Right ventricle myocardium inferior (tissue), 1 donor: ENCODE measurements at places on chromosomes 7 and 10.

- no peak for DNase-seq
Measured at GRCh38 chr10:128365156-128365725, 239.0 kb upstream of the MKI67 start.

DNA sequence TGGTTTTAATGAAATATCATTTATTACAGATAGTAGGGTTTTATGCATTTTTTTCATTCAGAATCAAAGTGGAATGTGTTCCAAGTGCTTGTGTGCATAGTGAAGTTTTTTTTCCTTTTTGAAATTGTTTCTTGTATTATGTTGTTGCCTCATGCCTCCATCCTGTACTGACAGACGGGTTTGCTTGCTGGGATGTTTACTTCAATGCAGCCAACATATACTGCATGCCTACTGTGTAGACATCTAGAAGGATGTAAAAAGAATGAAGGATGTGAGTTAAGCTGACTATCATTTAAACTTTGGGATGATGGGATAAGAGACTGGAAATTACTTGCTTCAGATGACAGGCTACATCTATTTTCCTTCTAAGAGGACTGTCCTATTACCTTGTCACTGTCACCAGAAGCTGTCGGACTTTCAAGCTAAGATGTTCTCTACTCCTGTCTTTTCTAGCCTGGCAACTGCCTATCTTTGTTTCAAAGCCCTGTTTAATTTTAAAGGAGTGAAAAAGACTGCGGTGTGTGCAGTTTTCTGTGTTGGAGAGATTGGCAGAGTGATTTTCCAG lies 243.7 kb downstream of the CDK14 start:
- no peak for DNase-seq

GRCh38 chr10:107806026-107806425 lies 641.5 kb upstream of the SORCS1 start:
- DNase-seq, result no peak

DNA sequence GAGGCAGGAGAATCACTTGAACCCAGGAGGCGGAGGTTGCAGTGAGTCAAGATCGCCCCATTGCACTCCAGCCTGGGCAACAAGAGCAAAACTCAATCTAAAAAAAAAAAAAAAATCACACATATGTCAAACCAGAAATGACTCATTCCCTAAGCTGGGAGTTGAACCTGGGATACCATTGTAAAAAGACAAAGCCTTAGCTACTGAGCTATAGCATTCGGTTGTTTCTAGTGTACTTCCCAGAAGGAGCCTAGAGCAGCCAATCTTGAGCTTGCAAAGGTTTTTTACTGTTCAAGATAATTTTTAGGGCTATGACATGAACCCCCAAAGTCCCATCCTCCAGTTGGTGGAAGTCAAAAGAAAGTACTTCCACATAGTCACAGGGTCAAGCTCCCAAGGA lies 87.9 kb downstream of the ZNF467 start:
- DNase-seq, result no peak

DNA sequence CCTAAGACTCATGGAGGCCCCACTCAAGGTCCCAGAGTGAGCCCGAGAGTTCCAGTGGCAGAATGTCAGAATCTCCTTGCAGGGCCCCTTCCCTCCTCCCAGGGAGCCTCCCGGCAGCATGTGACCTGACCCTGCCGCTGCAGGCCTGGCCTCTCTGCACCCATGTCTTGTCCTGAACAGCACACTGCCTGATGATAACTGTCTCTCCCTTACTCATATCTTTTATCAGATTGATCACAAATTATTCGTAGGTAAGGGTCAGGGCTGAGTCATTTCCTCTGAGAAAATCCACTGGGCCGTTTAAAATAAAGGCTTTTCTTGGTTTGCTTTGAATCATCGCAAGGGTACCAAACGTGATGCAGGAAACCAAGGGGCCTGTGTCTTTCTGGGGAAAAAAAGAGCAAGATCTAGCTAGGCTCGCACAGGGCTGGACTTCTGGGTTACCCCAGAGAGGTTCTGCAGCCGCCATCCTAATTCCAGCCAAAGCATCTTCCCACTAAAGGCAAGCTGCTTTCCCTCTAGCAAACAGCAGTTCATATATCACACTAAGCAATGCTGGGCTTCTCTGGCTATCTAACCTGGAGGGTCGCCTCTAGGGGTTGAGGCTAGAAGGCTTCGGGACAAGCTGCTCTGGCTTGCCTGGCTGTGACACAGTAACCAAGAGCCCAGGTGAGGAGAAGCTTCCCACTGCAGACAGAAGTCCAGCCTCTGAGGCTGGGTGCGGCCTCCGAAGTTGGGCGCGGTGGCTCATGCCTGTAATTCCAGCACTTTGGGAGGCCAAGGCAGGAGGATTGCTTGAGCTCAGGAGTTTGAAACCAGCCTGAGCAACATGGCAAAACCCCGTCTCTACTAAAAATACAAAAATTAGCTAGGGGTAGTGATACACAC lies 104.9 kb downstream of the SPDYE5 start:
- DNase-seq, result no peak

- DNase-seq, result no peak
Measured at GRCh38 chr7:30923774-30924413, 12.2 kb downstream of the AQP1 start.

DNA sequence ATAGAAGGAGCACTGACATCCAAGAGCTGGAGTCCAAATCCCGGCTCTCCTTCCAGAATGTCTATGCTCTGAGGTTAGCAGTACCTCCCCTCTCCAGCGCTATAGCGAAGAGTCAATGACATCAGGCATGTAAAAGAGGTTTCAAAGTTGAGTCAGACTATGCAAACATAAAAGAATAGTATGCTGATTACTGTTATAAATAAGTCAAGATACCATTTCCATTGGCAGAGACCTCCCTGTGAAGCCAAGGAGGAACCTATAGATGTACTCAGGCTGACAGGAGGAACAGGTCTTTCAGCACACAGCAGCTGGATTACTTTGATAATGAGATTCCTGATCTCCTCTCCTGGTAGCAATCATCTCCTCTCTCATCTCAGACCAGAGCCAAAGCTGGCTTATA lies 103.9 kb upstream of the EFCAB10 start:
- DNase-seq, result no peak

DNA sequence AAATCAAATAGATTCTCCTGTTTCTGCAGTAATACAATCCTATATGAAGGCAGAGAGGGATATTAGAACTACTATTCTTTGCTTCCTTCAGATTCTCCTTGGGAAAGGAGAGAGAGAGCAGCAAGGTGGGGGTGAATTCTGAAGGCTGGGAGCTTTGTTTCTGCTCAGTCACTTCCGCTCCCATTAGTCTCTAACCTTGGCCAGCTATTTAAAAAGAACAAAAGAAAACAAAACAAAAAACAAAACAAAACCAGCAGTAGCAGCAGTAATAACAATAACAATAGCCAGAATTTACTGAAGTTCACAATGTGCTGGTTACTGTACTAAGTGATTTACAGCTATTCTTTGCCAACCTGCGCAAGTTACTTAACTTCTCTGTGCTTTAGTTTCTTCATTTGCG lies 9.9 kb downstream of the GPR85 start:
- no peak for DNase-seq

DNA sequence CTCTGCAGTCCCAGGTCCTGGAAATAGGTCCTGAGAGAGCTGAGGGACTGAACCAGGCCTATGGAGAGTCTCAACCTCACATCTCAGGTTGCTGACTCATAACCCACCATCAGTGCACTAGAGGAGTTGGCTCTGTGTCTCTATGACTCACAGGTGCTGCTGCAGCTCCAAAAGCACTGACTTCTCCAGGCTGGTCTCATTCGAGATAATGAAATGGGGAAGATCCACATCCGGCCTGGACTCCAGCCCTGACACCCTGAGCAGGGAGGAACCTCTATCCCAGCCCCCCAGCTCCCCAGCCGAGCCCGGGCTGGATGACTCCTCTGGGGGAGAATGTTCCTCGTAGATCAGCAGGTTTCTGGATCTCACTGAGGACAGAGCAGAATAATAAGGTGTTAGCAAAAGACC lies 35.5 kb upstream of the DGKI start:
- DNase-seq, result no peak

- DNase-seq, result no peak
Measured at GRCh38 chr10:126908729-126909128, 3.5 kb downstream of the DOCK1 start.

GRCh38 chr7:122858320-122858719 lies 27.9 kb downstream of the CADPS2 start:
- no peak for DNase-seq

GRCh38 chr10:16893664-16894063 lies 76.4 kb upstream of the RSU1 start:
- DNase-seq, result no peak

DNA sequence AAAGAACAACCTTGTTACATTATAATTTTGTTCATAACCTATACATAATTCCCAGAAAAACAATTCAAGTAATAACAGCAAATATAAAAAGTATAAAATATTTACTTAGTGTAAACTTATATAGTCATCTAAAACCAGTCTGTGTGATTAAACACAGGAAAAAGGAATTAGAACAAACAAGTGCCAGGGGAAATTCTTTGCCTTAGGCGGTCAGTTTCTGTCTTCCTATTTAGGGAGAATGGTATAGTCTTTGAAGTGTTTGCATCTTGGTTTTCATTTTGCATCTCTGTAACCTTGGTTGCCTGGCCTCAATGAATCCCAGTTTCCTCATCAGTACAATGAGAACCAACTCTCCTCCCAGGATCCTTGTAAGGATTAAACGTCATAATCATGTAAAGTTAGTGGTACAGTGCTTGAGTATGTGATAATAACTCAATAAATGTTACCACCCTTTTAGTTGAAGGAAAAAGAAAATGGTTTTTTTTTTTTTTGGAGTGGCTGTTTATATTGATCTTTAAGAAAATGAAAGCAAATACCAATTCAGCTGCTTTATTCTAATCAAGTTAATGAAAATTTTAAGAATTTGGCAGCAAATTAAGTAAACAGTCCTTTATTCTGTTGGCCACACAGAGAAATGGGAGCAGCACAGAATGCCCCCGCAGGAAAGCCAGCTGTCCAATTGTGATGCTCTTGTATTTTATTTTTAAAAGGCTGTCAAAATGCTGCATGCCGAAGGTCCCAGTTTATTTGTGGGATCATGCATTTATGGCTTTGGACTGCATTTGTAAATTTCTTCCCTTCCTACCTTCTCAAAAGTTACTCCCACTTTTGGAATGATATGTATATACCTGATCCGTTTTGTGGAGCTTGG lies 61.8 kb downstream of the SHH start:
- no peak for DNase-seq

GRCh38 chr10:46514899-46515298 lies 41.6 kb downstream of the GPRIN2 start:
- DNase-seq, result peak; percentile 50

- DNase-seq, result no peak
Measured at GRCh38 chr10:33559105-33559504, 224.6 kb upstream of the NRP1 start.

- no peak for DNase-seq
Measured at GRCh38 chr10:124650263-124650662, 93.9 kb downstream of the FAM53B start.

DNA sequence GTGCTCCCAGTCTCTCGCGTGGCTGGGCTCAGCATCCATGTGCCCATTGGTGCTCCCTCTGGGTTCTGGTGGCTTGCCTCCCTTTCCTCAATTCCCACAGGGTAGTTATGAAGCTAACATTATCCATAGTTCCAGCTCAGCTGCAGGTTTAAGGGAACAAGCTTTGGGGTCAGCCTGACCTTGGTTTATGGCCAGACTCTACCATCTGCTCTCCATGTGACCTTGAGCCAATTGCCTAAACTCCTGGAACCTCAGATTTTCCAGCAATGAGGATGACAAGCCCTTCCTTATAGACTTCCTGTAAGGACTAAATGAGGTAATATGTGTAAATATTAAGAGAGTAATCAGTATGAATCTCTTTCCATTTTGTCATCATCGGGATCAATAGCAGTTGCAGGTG lies 10.1 kb upstream of the SLC29A3 start:
- no peak for DNase-seq

DNA sequence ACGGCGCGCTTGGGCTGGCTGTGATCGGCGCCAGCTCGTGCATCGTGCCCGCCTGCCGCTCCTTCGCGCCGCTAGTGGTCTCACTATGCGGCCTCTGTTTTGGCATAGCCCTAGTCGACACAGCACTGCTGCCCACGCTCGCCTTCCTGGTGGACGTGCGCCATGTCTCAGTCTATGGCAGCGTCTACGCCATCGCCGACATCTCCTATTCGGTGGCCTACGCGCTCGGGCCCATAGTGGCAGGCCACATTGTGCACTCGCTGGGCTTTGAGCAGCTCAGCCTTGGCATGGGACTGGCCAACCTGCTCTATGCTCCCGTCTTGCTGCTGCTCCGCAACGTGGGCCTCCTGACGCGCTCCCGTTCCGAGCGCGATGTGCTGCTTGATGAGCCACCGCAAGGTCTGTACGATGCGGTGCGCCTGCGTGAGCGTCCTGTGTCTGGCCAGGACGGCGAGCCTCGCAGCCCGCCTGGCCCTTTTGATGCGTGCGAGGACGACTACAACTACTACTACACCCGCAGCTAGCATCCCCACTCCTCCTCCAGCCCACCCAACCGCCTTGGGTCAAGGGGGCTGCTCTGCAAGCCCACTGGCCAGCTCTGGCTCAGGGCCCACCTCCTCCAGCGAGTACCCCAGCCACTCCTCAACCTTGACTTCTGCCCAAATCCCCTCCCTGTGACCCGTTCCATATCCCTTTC lies 1.9 kb downstream of the SLC18A3 start:
- DNase-seq, result no peak

- DNase-seq, result no peak
Measured at GRCh38 chr7:158260567-158261361, 326.9 kb downstream of the PTPRN2 start.

DNA sequence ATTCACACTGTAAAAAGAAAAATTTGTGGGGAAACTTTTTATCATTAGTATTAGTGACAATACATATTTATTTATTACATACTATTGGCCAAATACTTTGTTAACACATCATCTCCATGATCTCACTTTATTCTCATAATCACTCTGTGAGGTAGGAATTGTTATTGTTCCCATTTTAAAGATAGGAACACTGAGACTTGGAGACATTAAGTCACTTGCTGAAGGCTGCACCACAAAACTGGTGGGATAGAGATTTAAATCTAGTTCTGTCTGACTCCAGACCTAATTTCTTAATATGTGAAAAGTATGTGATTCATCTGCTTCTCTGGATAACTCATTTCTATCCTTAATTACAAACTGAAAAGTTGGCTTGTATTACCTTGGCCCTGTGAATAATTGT lies 8.2 kb downstream of the PPP1R3C start:
- DNase-seq, result no peak

- no peak for DNase-seq
Measured at GRCh38 chr10:34121781-34122622, 693.1 kb downstream of the PARD3 start.
